Stimulated activated CD4-positive, alpha-beta T cell treated with anti-CD3 and anti-CD28 coated beads, Interleukin-1b, Interleukin-23, amount 100 ng/mL, for 1 hour (primary cell): ENCODE measurements at places on chromosomes 5 and 9.

- DNase-seq, result no peak
These were observed 36.3 kb downstream of the TSTD2 start for GRCh38 chr9:97596906-97597305.

GRCh38 chr5:23253621-23254198, 253.7 kb upstream of the PRDM9 start:
- no peak for DNase-seq

DNA sequence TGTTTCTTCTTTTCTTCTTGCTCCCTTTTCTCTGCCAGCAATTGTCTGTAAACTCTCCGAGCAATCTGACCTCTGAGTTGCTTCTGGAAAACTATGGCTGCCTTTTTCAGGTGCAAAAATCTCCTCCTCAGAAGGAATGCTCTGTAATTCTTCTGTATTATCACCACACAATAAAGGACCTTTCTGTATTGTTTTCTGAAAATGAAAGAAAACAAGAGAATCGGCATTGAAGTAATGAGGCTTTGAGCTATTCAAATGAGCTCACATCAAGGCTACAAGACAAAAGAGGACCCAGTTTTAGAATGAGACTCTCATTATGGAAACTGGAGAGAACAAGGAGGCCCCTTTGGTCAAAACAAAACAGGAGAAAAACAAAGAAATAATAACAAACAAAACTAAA, 86.2 kb upstream of the RETREG1 start:
- no peak for DNase-seq

GRCh38 chr5:53343187-53343586, 137.2 kb upstream of the FST start:
- DNase-seq, result no peak

DNA sequence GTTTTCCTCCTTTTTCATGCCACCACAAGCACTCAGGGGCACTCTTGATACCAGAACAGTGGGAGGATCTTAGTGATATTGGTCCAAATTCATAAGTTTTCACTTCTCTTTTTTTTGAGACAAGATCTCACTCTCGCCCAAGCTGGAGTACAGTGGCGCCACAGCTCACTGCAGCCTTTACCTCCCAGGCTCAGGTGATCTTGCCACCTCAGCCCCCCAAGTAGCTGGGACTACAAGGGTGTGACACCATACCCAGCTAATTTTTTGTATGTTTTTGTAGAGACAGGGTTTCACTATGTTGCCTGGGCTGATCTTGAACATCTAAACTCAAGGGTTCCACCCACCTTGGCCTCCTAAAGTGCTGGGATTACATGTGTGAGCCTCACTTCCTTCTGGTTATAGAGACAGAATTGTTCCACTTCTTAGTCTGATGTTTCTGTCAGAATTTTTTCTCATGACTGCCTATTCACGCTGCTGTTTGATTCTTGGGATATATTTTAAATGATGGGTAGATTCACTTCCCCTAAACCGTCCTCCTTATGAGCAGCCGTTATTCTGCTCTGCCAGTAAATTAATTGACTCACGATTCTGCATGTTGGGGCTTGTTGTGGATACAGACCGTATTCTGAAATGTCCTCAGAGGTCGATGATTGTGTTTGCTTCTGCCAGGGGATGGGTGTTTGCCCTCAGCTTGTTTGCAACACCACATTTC, 30.8 kb downstream of the MTAP start:
- no peak for DNase-seq

GRCh38 chr5:139851558-139851957, 56.0 kb downstream of the PSD2 start:
- DNase-seq, result no peak

- DNase-seq, result no peak
These were observed 115.9 kb downstream of the ADAMTS2 start for GRCh38 chr5:179229331-179229831.

DNA sequence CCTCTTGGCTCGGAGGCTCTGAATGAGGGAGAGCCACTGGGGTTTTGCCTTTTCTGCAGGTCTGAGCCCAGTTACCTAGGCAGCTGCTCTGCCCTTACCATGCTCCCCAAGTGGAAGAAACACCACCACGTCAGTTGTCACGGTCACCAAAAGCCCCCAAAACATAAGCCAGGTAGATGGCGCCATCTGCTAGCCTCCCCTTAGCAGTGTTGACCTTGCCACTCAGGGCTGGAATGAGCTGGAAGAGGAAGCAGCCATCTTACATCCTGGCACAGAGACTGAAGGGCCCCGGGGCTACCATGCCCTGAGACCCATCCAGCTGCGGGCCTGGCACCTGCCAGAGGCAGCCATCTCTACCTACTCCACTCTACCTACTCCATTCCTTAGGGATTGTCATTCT, 7.4 kb downstream of the ZER1 start:
- DNase-seq, result no peak

DNA sequence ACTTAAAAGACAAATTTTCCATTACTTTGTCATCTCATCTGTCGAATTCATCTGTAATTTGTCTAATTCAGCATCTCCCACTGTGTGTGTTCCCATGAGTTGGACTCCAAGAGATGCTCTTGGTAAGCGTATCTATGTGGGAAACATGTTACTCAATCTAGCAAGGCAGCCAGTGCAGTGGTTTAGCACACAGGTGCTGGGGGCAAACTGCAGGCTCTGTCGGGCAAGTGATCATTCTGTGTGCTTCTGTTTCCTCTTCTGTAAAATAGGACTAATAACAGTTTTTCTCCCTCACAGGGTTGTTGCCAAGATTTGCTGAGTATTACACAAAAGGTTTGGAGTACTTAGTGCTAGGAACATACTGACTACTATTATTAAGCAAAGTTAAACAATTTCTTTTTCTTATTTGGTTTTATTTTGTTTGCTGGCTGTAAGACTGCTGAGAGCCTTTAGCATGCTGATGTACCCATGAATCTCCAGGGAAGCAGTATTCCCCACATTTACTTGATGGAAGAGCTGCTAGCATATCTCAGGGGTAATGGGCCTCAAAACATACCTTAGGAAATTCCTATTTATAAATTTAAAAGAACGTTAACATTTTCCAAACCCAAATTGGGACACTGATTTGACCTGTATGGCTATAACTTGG, 709 bp upstream of the GAPT start:
- no peak for DNase-seq

DNA sequence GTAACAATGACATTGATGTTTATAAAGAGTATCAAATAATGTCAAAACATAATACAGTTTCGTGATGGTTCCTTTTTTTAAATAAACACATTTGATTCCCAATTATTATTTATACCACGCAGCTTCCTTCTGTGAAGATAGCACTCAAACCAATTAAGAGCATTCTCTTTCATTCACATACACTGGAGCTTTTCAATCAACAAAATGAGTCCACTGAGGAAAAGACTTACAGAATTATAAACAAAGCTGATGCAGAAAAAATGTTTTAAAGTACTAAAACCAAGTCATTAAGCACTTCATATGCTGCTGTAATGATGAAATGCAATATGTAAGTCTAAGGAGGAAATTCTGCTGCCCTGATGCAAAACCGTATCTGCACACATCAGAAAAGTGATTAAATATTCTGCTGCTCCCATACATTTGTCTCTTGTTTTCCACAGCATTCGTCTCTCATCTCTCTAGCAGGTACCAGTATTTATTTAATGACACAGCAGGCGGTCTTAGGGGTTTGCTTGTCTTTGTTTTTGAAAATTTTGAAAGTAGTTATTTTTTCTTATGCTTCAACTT, 147.1 kb downstream of the CDH10 start:
- no peak for DNase-seq

DNA sequence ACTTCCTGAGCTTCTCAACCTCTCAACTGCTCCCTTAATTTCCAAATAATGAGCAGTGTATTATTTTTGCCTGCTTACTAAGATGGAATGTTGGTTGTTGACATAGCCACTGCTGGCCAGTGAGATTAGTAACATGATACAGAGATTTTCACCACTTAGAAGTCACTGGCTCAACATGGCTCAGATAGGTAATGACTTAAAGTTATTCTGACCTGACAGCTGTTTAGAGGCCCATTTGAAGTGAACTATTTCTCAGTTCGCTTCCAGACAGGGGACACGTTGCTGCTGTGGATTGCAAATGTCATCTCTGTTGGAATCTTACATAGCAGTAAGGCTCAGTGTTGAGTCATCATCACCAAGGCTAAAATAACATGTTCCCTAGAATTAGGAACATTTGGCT, 490.2 kb downstream of the TLE4 start:
- DNase-seq, result no peak

GRCh38 chr9:4327504-4328191, 27.8 kb upstream of the GLIS3 start:
- no peak for DNase-seq

DNA sequence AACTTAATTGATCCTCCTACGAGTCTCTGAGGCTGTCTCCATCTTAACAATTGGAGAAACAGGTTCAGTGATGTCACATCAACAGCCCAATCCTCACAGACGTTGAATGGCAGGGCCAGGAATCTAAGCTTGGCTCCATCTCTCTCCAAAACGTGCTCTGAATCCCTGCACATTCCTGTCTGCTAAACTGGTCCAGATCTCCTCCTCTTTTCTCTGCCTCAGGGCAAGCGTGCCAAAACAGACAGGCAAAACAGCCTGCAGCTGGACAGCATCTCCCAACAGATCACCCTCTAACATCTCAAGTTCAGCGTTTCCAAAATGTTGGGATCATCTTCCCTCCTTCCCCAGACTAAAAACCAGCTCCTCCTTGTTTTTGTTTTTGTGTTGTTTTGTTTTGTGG, 6.6 kb downstream of the FBP1 start:
- DNase-seq, result no peak

- no peak for DNase-seq
These were observed 74.3 kb downstream of the NLN start for GRCh38 chr5:65796269-65796668.

DNA sequence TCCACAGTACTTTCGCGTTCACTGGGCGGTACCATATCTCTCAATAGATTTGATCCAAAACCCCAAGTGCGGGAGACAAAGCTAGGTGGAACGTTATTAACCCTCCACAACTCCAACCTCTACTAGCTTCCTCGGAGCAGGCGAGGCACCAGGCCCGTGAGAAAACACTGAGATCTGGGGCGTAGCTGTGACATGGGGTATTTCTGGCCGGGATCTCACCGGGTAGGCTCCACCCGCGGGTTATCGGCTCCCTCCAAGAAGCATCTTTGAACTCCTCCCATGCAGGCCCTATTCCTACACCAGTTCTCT, 350 bp upstream of the SLC25A46 start:
- no peak for DNase-seq

DNA sequence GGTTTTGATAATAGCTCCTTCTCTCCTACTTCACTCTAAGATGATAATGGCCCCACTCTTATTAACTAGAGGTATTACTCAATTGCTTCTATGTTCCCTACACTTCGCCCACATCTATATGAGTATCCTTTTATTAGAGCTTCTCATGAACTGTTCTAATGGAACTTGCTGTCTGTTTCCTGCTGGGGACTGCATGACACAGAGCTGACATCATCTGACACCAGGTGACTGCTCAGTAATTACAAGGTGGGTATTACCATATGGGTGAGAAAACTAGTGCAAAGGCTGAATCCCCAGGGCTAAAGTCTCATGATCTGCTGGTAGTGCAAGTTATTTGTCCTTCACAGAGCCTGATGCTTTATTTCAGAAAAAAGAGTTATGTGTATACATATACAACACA, 146.2 kb upstream of the PLCXD3 start:
- no peak for DNase-seq

DNA sequence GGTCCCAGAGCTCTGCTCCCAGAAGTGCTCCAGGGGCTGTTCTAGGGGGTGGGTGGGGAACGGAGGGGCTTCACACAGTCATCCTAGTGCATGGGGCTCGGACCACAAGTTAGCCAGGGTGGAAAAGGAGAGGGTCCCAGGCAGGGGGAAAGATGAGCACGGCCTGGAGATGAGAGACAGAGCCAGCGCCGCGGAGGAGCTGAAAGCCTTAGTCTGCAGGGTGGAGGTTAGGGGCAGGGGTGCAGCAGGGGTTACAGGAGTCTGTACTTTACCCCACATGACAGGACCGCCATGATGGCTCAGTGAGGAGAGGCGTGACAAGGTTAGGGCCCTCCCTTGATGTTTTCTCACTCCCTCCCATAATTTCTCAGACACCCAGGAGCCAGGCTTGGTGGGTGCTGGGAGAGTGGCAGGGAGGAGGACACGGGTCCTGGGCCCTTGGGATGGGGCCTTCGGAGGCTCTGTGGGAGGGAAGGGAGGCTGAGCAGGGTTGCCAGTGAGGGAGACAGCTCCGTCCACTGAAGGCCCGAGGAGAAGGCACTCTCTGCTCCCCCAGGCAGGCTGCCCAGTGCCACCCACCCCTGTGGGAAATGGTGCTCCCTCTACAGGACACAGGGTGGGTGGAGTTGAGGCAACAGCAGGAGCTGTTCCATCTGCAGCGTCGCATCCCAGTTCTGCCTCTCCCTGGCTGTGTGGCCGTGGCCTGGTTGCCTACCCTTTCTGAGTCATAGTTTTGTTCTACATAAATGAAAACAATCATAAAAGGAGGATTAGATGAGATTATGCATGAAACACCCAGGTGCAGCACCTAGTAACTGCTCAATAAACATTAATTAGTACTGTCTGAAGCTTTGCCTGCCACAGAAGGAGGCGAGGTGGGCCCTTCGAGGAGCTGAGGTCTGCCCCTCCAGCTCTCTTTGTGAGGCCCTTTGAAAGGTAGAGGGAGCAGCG, 66.2 kb downstream of the NDST1 start:
- no peak for DNase-seq

- no peak for DNase-seq
These were observed 111.1 kb upstream of the S1PR3 start for GRCh38 chr9:88880199-88880598.

DNA sequence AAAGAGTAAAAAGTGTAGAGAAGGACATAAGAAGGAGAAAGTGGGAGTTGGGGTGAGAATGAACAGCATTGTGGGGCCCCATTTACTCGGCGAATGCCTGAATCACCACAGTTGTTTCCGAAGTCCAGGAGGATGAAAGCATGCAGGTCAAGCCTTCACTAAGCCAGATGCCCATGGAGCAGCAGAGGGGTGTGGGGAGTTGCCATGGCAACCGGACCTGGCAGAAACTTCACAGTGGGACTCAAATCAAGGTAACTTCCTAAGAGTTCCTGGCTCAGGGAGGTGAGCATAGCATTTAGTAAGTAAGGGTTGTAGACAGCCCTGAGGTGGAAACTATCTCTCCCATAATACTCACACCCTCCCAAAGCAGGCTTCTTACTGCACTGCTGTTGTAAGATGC, 357.1 kb downstream of the TRIM32 start:
- no peak for DNase-seq

GRCh38 chr5:112776301-112776856, 38.7 kb downstream of the APC start:
- DNase-seq, result no peak

GRCh38 chr9:93612796-93613154, 36.4 kb downstream of the PHF2 start:
- no peak for DNase-seq

- no peak for DNase-seq
These were observed 61.0 kb upstream of the ADAMTS2 start for GRCh38 chr5:179406031-179406961.

DNA sequence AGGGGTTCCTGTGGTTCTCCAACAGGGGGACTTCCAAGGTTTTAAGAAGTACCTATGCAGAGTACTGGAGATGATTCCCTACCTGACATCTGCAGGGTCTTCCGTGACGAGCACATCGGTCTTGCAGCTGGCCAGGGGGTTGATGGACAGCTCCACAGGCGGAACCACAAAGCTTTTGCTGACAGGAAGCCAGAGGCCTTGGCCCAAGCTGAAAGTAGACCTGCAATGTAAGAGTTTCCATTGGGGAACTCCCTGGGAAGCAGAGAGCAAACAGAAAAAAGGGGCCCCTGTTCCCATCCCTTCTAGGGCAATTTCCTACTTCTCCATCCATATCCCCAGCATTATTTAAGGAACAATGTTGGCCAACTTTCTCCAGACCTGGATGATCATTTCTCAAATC, 288.0 kb downstream of the TRIM32 start:
- no peak for DNase-seq

- DNase-seq, result no peak
These were observed 215.0 kb upstream of the PANK3 start for GRCh38 chr5:168793841-168794837.
